T-helper 17 cell (primary cell): ENCODE measurements at places on chromosomes 5 and 9. TPM values are rescaled to one million over a fixed set of nuclear protein-coding genes. Genes with fewer than 3 reads are reported as not detected.

Gene PLPP7
- 0.17 TPM for total RNA-seq

Gene FSTL4
- not detected for total RNA-seq

Gene TMOD1
- 0.86 TPM for total RNA-seq

Gene GABBR2
- not detected for total RNA-seq

Gene C5orf63
- 5.6 TPM for total RNA-seq

- H3K36me3 ChIP-seq = no peaks in the 10 kb centered on the region
- no peak for DNase-seq
- H3K27ac ChIP-seq = no peak overlapping the region
- H3K4me3 ChIP-seq = no peak overlapping the region
- H3K27me3 ChIP-seq = no peaks in the 10 kb centered on the region
- peaks cover 5% of the 10 kb centered on the region for H3K4me1 ChIP-seq
Measured at GRCh38 chr9:37329576-37329975, 92.9 kb upstream of the GRHPR start.

DNA sequence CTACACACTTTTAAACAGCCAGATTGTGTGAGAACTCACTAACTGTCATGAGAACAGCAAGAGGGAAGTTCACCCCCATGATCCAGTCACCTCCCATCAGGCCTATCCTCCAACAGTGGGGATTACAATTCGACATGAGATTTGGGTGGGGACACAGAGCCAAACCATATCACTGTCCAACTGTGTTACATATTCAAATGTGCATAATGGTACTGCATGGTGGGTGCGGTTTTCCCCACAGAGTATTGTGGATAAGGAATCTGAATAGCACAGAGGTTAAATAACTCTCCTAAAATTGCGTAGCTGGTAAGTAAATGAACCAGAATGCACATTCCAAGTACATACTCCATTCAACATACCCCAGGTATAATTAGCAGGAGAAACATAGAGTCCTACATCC is 32.1 kb downstream of the CDH6 start:
- DNase-seq = no peak
- H3K4me3 ChIP-seq = no peak overlapping the region
- H3K27me3 ChIP-seq = no peaks in the 10 kb centered on the region

GRCh38 chr5:168865968-168866367 is 286.8 kb upstream of the PANK3 start:
- no peak for DNase-seq
- H3K4me1 ChIP-seq = no peaks in the 10 kb centered on the region
- no peak overlapping the region for H3K27ac ChIP-seq
- peaks cover 20% of the 10 kb centered on the region for H3K27me3 ChIP-seq

- H3K4me3 ChIP-seq = no peak overlapping the region
- H3K4me1 ChIP-seq = no peaks in the 10 kb centered on the region
- DNase-seq = no peak
Measured at GRCh38 chr9:9341203-9341602, 1271.6 kb downstream of the PTPRD start.
